ENCODE measurements at places on chromosomes 5 and 9.

- DNase-seq = peak; percentile 84
Observed at GRCh38 chr5:61866930-61867329, 439.1 kb upstream of the KIF2A start.

DNA sequence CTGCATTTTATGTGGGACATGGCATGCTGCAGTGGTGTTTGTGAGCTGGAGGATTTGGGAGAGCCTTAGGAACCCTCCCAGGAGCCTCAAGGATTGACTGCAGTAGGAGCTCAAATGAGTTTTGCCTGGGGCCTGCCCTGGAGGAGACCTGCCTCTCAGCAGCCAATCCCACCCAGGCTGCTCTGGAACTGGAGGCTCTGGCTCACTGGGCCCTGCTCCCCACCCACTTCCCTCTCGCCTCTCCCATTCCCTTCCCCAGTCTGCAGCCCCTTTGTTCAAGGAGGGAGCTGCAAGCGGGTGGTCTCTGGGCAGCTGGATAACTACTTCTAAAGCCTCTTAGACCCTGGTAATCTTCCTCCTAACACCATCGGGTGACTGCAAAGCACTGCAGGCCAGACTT is 24.2 kb downstream of the KCNIP1 start:
- DNase-seq = no peak

GRCh38 chr9:136516191-136516654 is 29.6 kb downstream of the NOTCH1 start:
- DNase-seq = no peak

DNA sequence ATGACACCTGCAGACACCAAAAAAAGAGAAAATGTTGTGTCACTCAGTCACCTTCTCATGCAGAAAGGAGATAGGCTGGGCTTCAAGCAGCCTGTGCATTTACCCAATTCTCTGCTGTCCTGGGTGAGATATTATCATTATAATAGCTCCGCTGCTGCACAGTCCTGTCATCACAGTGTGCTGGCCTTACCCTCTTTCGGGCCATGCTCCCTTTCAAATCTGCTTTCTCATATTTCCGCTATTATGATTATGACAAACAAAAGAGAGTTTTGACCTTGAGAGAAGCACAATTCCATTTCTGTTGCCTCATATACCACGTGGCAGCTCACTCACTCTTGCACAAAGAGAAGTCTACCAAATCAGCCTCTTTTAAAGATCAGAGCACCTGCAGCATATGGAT is 1350.1 kb upstream of the ACO1 start:
- DNase-seq = no peak

DNA sequence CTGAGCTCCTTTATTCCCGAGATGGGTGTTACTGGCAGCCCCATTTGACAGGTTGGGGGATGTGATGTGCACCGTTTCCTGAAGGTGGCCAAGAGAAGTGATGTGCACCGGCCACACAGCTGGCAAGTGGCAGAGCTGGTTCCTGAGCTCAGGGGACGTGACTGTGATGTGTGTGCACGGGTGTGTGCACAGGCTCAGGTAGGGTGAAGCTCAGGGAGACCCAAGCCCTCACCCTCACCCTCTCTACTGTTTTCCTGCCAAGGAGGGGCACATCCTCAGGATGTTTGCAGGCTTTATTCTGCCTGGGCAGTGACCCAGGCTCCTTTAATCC is 56.6 kb downstream of the WWC1 start:
- no peak for DNase-seq

DNA sequence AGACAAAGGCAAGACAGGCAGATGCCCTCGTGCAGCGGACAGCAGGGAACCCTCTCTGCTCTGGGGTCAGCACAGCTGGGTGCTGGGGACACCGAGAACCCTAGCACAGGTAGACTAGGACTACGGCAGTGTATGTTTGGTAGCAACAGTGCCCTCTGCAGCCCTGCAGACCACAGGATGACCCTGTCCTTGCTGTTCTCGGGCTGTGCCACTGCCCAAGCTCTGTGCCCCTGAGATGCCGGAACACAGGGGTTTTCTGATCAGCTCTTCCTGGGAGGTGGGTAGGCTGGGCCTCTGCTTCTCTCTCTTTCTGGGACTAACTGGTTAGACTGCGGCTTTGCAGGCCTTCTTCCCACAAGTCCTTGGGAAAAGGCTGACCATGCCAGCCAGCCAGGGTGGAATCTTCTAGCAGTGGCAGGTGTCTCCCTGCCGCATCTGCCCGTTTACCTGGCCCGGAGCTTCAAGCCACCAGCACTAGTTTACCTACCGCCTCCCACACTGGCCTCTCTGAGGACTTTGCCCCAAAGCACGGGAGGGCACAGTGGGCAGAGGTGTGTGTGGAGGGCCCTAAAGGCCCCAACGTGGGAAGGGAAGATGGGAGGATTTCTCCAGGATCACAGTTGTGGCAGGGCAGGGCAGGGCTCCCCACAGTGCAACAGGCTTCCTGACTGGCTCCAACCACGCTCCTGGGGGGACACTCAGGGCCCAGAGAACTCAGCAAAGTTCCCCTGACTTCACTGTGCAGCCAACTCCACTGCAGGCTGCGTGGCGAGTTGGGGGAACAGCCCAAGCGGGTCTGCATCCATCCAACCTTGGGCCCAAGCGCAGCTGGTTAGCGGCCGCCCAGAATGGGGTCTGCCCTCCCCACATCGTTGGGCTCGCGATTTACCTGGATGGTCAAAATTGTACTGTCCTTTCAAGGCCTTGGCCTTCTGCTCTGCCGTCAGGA is 1.2 kb downstream of the UCK1 start:
- no peak for DNase-seq

DNA sequence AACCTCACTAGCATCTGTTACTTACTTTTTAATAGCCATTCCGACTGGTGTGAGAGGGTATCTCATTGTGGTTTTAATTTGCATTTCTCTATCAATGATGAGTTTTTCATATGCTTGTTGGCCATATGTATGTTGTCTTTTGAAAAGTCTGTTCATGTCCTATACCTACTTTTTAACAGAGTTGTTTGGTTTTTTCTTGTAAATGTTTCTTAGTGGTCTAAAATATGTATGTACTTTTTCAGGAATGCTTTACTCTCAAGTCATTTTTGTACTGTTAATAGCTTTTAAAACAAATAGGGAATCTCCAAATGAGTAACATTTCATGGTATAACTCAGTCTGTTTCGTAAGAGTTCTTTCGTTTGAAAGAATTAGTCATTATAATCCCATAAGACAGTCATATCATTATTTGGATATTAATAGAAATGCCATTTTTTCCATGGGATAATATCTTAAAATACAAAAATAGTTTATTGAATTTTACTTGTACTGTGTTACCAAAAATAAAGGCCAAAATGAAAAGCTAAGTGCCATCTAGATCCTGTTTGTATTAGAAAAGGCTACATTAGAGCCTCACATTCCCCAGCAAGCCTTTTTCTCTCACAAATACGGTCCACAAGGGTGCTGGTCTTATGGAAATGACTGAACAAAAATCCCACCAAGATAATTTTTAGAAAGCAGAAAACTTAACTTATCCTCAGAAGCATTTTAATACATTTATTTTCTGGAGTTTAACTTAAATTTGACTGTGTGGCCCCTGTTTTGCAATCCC is 247.7 kb downstream of the PJA2 start:
- DNase-seq = no peak

- DNase-seq = no peak
Observed at GRCh38 chr5:6792911-6793471, 79.8 kb downstream of the TENT4A start.

GRCh38 chr9:581673-582497 is 259.6 kb upstream of the DMRT1 start:
- DNase-seq = no peak

- DNase-seq = no peak
Observed at GRCh38 chr9:82183181-82183860, 194.7 kb downstream of the SPATA31D1 start.

DNA sequence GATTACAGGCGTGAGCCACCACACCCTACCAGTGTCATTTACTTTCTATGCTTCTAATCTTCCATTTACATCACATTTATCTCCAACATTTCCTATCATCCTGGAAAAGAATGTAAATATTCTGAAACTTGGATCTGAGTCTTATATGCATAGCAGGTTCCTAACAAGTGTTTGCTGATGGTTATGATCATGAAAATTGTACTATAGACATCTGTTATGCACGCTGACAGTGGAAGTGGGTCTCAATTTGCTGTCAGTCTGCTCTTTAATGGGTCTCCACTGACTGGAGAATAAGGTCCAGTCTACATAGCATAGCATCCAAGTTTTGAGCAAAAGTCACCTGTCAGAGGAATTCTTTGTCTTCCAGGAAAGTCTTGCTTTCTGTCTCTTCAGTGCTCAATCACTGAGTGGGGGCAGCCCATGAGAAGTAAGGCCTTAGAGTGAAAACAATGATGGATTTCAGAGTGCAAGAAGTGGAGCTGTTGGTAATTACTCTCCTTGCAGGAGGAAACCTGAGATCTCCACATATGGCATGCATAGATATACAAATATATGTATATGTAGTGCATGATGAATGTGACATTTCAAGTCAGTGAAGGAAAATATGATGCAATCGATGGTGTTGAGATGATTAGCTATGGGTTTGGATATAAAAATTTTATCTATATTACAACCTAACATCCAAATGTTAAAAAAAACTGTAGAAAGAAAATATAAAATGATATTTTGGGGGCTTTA is 29.2 kb upstream of the MSANTD3 start:
- no peak for DNase-seq

DNA sequence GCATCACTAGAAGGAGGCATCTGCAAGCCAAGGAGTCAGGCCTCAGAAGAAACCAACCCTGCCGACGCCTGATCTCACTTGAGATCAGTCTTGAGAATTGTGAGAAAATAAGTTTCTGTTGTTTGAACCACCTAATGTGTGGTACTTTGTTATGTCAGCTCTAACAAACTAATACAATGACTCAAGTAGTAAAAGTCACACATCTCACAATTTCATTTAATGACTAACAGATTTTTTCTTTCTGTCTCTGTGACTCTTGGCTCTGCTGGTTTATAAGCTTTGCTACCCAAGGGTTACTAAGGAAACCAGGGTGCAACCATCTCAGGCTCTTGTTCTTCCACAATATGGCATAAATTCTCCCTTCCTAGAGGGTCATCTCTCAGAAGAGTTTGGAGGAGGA is 315.8 kb upstream of the GRAMD2B start:
- DNase-seq = no peak
